BE2C (cell line): ENCODE measurements at places on chromosomes 11 and 22.

- DNase-seq: no peak
Measured at GRCh38 chr11:64415286-64415685, 56.3 kb downstream of the RPS6KA4 start.

DNA sequence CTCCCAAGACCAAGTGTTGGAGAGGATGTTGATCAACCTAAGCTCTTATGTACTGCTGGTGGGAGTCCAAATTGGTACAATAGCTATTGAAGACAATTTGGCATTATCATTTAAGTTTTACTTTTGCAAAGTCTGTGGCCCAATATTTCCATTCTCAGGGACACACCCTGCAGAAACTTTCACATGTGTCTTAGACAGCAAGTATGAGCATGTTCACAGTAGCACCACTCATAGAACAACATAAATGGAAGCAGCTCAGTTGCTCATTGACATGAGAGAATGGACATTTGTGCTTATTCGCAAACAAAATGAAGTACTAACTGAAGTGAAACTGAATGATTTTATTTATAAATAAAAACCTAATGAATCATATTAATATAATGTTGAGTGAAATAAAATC lies 135.5 kb downstream of the NOX4 start:
- DNase-seq: no peak

DNA sequence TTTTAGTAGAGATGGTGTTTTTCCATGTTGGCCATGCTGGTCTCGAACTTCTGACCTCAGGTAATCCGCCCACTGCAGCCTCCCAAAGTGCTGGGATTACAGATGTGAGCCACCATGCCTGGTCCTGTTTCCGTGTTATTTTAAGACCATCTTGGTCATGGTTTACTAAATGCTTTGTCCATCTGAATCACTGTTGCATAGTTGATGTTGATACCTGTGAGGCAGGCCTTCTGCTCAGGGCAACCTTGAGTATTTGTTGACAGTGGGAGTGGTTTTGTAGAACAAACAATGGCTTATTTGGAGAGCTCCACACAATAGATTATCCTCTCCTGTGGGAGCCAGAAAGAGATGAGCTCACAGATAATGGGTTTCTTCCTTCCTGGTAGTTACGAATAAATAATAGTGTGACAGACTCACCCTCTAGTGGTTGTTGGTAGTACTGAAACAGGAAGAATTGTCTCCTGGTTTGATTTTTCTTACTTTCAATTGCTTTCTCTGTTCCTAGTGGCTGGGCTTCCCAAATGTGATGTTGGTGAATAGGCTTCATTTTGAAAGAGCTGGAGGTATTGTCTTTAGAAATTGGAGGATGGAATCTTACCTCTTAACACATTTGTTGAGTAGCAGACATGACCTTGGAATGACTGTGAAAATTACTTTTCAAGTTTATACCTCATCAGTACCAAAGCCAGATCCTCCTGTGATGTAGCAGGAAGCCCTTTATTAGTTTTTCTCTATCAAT lies 39.0 kb downstream of the CTNND1 start:
- no peak for DNase-seq

DNA sequence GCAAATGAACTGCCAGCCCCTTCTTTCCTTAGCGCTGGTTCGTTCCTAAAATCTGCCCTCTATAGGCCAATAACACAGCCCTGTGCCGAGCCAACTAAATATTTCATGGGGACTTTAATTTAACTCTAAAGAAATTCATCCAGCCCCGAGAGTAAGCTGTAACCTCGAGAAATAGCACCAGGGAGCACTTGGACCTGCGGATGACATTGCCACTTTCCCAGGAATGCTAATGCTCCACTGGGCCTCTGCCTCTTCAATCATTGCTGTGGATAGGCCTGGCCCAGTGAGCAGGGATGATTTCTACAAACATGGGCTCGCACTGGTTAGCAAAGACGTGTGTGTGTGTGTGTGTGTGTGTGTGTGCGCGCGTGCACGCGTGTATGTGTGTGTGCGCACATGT lies 95.3 kb upstream of the TBCEL start:
- DNase-seq: no peak

DNA sequence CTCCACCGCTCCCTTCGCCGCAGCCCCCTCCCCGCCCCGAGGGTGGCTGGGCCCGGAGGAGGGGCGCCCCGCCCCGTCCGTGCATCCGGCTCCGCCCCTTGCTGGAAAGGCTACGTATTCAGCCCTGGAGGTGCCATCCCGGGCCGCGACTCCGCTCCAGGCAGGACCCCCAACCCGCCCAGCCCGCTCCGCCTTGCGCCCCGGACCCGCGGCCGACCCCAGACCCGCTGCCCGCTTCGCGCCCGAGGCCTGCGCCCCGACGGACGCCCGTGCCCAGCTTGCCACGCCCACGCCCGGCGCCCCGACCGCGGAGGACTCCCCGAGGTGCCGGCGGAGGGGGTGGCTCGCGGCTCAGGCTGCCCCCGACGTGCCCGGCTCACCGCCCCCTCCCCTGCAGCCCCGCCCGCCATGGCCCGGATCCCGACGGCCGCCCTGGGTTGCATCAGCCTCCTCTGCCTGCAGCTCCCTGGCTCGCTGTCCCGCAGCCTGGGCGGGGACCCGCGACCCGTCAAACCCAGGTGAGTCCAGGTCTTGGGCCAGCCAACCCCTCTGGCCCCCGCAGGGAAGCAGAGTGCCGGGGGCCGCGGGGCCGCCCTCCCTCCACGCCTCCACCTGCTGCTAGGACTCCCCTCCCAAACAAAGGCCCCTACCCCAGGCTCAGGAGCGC lies at the start of gene ADM2:
Gene ADM2, plus strand, starts transcription at position 104 of the 667 bp plus-strand sequence. Its CDS starts 305 bp downstream, at position 409.
- peak; percentile 53 for DNase-seq

DNA sequence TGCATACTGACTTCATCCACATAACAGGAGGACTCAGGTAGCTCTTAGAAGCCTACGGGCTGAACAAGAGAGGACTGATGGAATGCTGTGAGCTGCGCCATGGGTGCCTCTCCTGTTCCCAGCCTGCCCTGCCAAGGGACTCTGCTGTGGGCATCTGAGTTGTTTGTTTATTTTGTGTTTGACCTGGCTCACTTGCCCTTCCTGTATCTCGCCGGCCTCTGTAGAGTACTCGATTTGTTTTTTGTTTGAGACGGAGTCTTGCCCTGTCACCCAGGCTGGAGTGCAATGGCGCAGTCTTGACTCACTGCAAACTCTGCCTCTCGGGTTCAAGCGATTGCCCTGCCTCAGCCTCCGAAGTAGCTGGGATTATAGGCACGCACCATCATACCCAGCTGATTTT lies 1.8 kb downstream of the TTC38 start:
- DNase-seq: no peak

DNA sequence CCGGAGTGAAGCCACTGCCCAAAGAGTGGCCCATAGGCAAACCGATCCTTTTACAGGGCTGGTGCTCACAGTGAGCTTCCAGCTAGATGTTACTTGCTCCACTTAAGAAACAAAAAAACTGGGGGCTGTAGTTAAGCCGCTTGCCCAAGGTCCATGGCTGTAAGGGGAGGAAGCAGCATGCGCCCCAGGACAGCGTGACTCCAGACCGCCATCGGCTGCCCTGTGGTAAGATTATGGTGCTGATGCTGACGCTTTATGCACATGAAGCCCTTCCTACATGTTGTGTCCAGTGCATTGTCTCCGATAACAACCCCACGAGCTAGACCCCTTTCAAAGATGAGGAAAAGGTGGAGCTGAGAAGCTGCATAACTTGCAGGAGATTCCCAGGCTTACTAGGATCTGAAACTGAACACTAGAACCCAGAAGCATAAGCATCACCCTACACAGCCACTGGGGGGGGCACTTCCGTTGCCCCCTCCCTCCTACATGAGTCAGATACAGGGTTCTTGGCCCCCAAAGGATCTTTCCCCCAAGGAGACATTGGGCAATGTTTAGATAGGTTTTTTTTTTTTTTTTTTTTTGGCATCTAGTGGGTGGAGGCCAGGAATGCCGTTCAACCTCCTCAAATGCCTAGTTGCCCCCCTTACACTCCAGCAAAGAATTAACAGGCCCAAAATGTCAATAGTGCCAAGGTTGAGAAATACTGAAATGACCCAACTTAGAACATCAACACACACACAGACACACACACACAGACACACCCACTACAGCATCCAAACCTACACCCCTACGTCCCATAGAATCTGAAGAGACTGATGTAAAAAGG lies 53.9 kb downstream of the MN1 start:
- no peak for DNase-seq

DNA sequence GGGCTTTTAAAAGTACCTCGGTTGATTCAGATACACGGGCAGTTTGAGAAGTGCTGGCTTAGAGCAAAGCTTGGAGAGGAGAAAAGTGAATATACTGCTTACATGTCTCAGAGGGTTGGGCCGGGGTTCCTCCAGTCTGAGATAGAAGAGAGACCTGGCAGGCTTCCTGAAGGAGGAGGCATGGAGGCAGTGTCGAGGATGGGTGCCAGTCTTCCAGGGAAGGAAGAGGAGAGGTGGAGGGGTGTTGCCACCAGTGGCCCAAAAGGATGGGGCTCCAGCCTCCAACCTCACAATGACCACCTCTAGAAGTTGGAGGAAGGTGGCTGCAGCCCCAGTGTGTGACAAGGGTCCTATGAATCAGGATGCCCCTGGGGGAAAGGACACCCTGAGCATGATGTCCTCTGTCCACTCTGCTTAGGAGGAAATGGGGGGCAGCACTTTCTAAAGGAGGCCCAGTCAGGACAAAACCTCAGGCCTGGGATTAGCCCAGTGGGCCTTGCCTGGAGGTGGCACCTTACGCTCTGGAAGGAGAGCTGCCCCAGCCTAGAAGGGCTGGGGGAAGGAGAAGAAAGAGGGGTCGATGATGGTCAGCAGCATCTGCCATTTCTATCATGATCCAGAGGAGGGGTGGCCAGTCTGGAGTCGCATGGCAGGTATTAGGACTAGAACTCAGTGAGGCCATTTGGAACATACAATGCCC lies 65.2 kb downstream of the CD82 start:
- DNase-seq: no peak

GRCh38 chr11:56845121-56845732 lies 96.7 kb upstream of the OR9G4 start:
- DNase-seq: no peak

- DNase-seq: no peak
Measured at GRCh38 chr11:57735619-57736298, 5.5 kb upstream of the SELENOH start.

- DNase-seq: no peak
Measured at GRCh38 chr22:44097263-44098020, 73.3 kb downstream of the PARVB start.

DNA sequence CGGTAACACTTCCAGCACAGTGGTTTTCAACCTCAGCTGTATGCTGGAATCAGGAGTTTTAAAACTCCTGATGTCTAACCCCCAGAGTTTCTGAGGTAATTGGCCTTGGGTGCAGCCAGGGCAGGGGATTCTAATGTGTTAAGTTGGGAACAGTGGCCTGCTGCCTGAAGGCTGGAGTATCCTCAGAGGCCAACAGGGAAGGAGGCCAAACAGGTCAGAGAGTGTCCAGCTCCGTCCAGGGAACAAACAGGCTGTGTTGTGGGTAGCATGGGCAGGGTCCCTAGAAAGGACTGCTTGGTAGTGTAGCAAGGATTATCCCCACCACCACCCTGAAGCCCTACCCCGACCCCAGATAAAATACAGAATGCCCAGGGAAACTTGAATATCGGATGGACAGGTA lies 10.8 kb upstream of the DAGLA start:
- no peak for DNase-seq

- DNase-seq: no peak
Measured at GRCh38 chr22:23904573-23905254, 10.5 kb downstream of the MIF start.

DNA sequence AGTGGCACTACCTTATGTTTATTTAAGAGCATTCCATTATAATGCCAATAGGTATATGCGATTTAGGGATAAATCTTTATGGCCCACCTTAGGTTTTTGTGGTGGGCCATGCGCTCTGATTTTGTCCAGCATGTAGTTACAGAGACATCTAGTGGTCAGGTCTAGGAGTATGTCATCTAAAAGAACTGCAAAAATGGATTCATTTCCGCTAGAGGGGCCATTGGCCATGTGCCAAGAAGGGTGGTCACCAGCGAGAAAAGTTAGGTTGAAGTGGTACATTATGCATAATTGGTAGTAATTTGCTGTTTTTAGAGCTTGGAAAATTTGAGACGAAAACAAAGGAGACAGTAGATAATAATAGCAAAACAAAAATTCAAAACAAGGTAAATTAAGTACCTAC lies 27.7 kb downstream of the LRRC4C start:
- DNase-seq: peak; percentile 5

DNA sequence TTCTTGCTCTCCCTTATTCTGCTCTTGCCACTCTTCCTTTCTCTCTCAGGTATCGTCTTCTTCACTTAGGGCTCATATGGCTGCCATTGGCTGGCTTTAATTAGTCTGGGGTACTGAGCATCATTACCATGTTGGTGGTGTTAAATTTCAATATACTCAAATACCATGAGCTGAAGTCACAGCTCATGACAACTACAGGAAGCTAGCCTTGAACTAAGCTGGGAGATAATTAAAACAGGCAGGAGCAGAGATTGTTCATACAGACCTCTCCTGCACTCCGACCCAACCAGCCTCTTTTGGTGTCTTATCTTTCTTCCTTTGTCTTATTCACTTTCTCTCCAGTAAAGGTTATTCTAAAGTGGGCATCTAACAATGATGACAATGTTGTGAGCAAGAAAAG lies 130.9 kb upstream of the BLID start:
- DNase-seq: no peak

GRCh38 chr11:118200901-118201680 lies 23.7 kb downstream of the JAML start:
- DNase-seq: no peak

DNA sequence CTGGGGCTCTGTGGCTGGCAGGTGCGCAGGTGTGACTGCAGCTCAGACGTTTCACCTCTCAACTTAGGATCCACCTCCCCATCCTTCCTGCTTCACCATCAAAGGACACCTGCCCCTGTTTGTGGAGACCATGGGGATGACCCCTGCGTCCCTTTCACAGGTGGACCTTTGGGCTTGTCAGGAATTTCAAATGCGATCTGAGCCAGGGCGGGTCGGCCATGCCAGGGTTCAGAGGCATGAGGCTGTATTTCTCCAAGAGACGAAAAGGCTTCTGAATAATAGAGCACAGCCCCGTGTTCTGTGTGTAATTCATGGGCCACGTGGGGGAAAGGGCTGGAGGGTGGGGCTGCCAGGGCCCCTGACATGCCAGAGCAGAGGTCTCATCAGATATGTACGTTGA lies 668.0 kb downstream of the BRD1 start:
- no peak for DNase-seq

DNA sequence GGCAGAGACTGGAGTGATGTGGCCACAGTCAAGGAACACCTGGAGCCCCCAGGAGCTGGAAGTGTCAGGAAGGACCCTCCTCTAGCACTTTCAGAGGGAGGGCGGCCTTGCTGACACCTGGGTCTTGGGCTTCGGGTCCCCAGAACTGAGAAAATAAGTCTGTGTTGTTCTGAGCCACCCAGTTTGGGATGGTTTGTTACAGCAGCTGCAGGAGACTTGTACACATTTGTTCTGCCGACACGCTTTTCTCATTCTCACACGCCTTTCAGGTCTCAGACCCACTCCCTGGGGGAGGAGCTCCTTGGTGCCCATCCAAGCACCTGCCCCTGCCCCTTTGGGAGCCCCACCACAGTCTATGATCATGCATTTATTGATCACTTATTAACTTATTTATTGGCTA lies 47.2 kb upstream of the SMIM38 start:
- no peak for DNase-seq

GRCh38 chr22:45832959-45833580 lies 143.9 kb downstream of the WNT7B start:
- DNase-seq: no peak

- peak; percentile 73 for DNase-seq
Measured at GRCh38 chr11:75673977-75674582, 5.2 kb upstream of the MAP6 start.
